HS-27A (cell line): ENCODE measurements at places on chromosomes 2 and 18.

GRCh38 chr2:46448641-46449040, 30.7 kb upstream of the TMEM247 start:
- no peak for DNase-seq

DNA sequence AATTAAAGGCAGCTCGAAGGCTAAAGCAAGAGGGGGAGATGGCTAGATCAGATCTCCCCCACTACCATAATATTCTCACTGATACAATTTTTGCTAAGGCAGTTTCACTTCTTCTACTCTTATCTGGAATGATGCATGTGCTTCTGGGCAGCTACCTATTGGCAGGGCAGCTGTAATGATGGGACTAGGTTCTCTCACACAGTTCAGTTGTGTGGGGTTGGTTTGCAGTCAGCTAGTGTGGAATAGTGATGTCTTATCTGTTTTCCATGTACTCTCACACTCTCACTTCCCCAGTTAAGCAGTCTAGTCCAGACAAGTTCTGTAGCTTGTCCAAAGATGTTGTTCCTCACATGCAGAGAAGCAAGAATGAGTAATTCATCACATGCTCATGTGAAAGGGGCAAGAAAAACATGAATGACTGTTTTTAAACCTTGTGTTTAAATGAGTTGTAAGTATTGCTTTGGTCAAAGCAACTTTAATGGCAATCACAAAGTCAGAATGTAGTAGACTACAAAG, 836.1 kb downstream of the CBLN2 start:
- no peak for DNase-seq

GRCh38 chr2:172340394-172340793, 87.0 kb upstream of the ITGA6 start:
- DNase-seq, result no peak

- no peak for DNase-seq
Measured at GRCh38 chr2:239014458-239015217, 166.8 kb downstream of the TWIST2 start.

DNA sequence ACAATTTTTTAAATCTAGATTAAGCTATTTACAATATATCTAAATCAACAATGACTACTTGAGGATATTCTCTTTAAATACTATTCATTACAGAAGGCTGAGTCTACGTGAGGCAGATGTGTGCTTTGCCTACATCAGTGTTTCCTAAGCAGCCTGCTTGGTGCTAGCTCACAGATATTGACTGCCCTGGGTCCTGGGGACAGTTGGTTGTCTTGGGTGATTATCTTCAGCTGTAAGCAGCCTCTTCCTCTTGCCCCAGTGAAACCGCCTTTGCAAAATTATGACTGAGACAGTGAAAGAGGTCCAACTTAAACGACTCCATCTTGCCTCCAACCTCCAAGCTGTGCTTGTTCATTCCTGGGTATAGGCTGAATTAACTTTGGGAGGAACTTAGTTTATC, 39.6 kb upstream of the CCDC88A start:
- no peak for DNase-seq

GRCh38 chr2:12262681-12263436, 453.9 kb upstream of the TRIB2 start:
- no peak for DNase-seq
